Lower lobe of right lung (tissue), 2 donors: ENCODE measurements at places on chromosomes 7 and 10. TPM values are rescaled to one million over a fixed set of nuclear protein-coding genes. Genes with fewer than 3 reads are reported as not detected.

HUS1 gene
- 39.2 TPM for total RNA-seq

GARIN1A gene
- total RNA-seq: 3.4 TPM

MICU1 gene
- total RNA-seq: 57.1 TPM

PTPRZ1 gene
- total RNA-seq: 1.9 TPM

MYL10 gene
- not detected for total RNA-seq

PRSS2 gene
- total RNA-seq: not detected

AMPH gene
- 1.2 TPM for total RNA-seq

DNA sequence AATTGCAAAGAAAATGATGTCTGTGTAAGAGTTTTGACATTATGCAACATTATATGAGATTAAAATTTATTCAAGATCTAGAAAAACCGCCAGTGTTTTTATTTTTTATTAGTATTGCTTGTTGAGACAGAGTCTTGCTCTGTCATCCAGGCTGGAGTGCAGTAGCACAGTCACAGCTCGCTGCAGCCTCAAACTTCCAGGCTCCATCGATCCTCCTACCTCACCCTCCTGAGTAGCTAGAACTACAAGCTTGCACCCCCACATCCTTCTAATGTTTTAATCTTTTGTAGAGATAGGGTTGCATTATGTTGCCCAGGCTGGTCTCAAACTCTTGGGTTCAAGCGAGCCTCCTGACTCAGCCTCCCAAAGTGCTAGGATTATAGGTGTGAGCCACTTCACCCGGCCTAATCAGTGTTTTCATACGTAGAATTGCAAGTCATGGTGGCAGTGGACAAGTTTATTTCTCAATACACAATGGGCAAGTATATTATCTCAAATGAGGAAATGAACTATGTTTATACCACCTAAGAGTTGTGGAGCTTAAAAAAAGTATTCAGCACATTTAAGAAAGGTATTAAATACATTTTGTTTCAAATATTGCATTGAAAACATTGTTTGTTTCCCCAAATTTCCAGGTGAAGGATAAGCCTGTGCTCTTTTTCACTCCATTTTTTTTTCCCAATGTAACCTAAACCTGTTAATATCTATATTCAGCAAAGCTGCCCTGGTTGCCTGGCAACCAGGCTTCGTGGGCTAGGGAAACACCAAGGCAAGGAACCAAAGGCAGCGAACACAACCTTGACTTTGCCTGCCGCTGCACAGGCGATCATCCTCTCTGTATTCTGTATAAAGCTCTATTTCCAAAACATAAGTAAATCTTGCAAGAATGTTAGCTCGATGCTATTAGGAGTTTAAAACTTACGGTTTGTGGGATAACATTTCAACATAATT is 163.9 kb downstream of the CACNB2 start:
- no peak overlapping the region for H3K27ac ChIP-seq
- H3K36me3 ChIP-seq: no peaks in the 10 kb centered on the region
- H3K27me3 ChIP-seq: no peaks in the 10 kb centered on the region
- DNase-seq: no peak

DNA sequence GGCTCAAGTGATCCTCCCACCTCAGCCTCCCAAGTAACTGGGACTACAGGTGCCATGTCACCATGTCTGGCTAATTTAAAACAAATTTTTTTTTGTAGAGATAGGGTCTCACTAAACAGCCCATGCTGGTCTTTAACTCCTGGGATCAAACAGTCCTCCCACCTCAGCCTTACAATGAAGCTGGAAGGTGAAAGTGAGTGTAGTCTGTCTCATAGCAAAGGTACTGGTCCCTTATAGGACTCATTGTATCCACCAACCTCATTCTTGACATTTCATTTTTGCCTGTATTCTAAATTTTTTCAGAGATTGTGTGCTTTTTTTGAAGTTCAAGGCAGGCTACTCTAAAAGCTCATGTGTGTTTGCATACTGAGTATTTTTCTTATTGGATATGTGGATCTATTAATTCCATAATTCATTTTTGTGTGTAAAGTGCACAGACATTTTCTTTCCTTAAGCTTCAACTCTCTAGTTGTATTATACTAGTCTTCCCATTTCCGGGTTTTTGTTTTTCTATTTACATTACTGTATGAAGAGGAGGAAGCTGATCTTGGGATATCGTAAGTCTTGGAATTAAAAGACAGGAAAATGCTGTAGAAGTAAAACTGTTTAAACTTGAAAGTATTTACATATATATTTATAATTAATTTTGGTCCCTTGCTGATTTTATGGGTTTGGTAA is 13.3 kb downstream of the KMT2E start:
- H3K27me3 ChIP-seq: no peaks in the 10 kb centered on the region
- DNase-seq: no peak
- H3K4me1 ChIP-seq: peaks cover 78% of the 10 kb centered on the region
- H3K27ac ChIP-seq: no peak overlapping the region
- no peak overlapping the region for H3K4me3 ChIP-seq
- no peaks in the 10 kb centered on the region for H3K36me3 ChIP-seq

- H3K27ac ChIP-seq: no peak overlapping the region
- H3K27me3 ChIP-seq: peaks cover 10% of the 10 kb centered on the region
- H3K4me1 ChIP-seq: peaks cover 17% of the 10 kb centered on the region
- no peak for DNase-seq
- peaks cover 16% of the 10 kb centered on the region for H3K36me3 ChIP-seq
Observed at GRCh38 chr7:129431911-129432643, 2.2 kb upstream of the STRIP2 start.

DNA sequence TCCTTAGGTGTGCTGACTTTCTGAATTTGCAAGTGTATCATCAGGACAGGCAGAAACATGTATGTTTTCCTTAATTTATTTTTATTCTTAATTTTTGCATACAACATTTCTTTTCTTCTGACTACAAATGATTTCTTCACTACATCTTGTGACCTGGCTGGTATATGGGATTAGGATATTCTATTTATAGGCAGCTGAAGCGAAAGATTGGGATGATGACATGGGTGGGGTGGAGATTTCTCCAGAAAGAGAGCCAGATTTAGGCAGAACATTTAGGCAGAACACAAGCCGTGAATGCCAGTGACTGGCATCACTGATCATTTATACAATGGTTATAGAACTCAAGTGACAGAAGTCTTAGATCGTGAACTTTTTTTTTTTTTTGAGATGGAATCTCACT is 256.7 kb downstream of the KLF6 start:
- no peaks in the 10 kb centered on the region for H3K4me1 ChIP-seq
- H3K4me3 ChIP-seq: no peak overlapping the region
- no peaks in the 10 kb centered on the region for H3K27me3 ChIP-seq

GRCh38 chr7:94941844-94942632 is 34.6 kb downstream of the PPP1R9A start:
- H3K27ac ChIP-seq: no peak overlapping the region
- DNase-seq: no peak

GRCh38 chr7:1400371-1400770 is 58.9 kb downstream of the MICALL2 start:
- no peak overlapping the region for H3K27ac ChIP-seq
- no peaks in the 10 kb centered on the region for H3K4me1 ChIP-seq
- H3K27me3 ChIP-seq: peaks cover 72% of the 10 kb centered on the region
- no peak overlapping the region for H3K4me3 ChIP-seq
- DNase-seq: no peak

DNA sequence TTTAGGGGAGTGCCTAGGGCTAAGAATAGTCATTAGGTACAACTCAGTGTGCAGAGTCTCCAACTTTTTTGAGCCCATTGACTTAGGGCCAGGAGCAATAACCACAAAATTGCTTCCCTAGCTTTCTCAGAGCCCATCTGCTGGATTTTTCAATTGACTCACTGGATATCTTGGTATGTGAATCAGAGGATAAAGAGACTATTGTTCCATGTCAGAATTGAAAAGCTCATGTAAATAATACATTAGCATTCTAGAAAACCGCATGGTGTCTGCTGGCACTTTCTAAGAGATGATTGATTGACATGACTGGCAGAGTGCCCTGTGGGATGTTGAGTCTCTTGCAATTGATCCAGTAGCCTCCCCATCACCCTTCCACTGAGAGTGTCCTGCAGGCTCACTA is 246.2 kb downstream of the CCDC7 start:
- H3K27me3 ChIP-seq: no peaks in the 10 kb centered on the region
- no peak overlapping the region for H3K4me3 ChIP-seq
- H3K27ac ChIP-seq: no peak overlapping the region
- no peaks in the 10 kb centered on the region for H3K4me1 ChIP-seq
- H3K36me3 ChIP-seq: no peaks in the 10 kb centered on the region

DNA sequence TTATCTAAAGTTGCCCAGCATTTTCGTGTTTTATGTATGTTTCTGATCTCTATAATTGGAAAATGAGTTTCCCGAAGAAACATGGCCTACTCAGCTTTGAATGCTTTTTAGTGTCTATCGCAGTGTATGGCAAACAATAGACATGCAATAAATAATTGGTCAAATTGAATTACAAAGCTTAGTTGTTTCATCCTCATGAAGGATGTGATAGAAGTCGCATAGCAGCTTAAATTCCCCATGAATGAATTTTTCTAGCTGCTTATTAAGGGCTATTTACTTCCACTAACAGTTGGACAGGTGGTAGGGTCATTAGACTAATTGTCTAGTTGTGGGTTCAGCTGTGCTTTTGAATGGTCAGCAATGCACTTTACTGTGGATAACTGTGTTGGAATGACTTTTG is 467.3 kb upstream of the MBL2 start:
- no peaks in the 10 kb centered on the region for H3K36me3 ChIP-seq
- H3K4me3 ChIP-seq: no peak overlapping the region
- no peak for DNase-seq
- no peaks in the 10 kb centered on the region for H3K4me1 ChIP-seq
- no peaks in the 10 kb centered on the region for H3K27me3 ChIP-seq

DNA sequence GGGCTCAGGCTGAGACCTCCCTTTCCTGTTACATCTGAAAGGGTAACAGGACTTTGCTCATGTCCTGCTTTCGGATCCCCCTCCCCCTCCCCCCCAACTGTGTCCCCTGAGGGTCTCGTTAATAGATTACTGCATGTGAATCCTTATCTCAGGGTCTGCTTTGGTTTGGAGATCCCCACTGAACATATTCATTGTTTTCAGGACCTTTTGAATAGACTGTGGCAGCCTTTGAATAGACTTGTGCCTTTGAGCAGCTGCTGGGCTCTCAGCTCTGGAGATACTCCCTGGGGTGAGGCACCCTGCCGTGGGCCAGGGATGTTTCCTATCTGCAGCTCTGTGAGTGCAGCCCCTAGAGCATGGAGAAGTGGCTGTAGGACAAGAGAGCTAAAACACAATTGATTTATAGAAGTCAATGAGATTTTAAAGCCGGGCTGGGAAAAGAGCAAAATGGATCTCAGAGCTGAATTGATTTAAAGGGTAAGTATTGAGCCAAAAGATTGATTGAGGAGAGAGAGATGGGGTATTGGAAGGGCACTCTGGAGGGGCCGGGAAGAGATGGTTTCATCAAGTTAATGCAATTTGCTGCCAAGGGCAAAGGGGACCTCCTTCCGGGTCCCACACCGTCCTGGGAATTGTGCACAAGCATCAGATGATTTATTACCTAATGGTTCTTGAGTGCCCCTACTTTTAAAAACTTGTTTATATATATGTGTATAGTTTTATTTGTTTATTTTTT is 9.9 kb downstream of the ARHGAP22 start:
- H3K27ac ChIP-seq: no peak overlapping the region
- no peak overlapping the region for H3K4me3 ChIP-seq
- H3K36me3 ChIP-seq: no peaks in the 10 kb centered on the region

- no peaks in the 10 kb centered on the region for H3K27me3 ChIP-seq
- peaks cover 33% of the 10 kb centered on the region for H3K4me1 ChIP-seq
- no peak overlapping the region for H3K27ac ChIP-seq
- H3K36me3 ChIP-seq: peaks cover 12% of the 10 kb centered on the region
- H3K4me3 ChIP-seq: no peak overlapping the region
Observed at GRCh38 chr7:47520406-47520805, 61.5 kb downstream of the TNS3 start.

DNA sequence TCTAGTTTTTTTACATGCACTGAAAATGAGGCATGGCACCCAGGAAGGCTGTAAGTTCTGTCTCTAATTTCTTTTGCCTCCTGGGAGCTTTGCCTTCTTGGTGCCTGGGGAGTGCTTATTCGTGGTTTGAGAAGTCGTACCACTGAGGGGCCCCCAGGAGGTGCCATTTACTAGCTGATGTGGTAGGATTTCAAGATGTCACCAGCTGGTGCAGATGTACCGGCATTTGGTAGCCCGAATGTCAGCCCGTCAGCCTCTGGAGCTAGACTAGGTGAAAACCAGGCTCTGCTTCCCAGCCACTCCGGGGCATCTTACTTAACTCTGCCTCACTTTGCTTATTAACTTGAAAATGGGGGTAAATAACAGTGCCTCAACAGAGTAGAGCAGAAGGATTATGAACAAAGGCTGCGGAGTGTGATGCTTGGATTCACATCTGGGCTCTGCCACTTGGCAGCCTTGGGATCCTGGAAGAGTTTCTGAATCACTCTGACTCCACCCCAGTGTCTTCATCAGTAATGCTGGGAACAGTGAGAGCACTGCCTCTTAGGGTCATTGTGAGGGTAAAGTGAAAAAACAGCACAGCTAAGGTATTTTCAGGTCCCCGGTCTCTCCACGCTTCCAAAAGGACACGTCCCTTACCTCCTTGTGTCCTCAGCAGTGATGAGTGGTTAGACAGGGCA is 31.4 kb upstream of the BTBD16 start:
- H3K4me3 ChIP-seq: no peak overlapping the region
- peaks cover 90% of the 10 kb centered on the region for H3K36me3 ChIP-seq
- no peaks in the 10 kb centered on the region for H3K27me3 ChIP-seq
- no peak for DNase-seq
- no peaks in the 10 kb centered on the region for H3K4me1 ChIP-seq
- no peak overlapping the region for H3K27ac ChIP-seq

DNA sequence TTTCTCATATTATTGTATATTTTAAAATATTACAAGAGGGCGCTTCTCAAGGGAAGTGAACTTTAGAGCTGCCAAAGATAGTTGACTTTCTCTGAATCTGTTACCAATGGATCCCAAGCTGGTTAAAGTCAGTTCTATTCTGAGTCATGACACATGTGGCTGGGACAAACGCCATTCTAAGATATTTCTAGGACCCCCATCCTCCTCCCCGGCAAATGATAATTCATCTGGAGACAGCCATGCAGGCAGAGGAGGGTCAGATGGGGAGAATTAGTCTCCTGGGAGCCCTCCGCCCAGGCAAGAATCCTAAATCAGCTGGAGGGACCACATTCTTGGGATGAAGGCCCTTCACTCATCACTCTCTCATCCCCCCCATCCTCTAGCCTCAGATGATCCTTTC is 187.7 kb downstream of the GFRA1 start:
- no peak for DNase-seq
- H3K27ac ChIP-seq: no peak overlapping the region
- H3K27me3 ChIP-seq: no peaks in the 10 kb centered on the region

DNA sequence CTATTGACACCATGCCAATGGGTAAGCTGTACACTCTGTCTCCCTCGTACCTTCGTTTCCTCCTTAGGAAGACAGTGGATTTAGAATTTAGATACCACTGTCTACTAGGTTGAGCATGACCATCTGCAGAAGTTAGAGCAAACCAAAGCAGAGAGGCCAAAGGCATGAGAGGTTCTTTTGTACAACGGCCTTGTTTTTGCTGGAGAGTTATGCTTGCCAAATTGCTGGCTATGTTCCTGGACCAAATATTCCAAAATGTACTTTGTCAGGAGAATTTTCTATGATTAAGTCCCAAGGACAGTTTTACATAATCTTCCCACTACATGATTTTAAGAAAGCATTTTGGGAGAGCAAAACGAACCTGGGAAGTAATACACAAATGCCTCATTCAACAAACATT is 47.9 kb upstream of the PLCE1 start:
- no peaks in the 10 kb centered on the region for H3K36me3 ChIP-seq
- H3K4me3 ChIP-seq: no peak overlapping the region
- H3K4me1 ChIP-seq: no peaks in the 10 kb centered on the region
- H3K27me3 ChIP-seq: no peaks in the 10 kb centered on the region
